ENCODE measurements at places on chromosomes 1 and 21.

DNA sequence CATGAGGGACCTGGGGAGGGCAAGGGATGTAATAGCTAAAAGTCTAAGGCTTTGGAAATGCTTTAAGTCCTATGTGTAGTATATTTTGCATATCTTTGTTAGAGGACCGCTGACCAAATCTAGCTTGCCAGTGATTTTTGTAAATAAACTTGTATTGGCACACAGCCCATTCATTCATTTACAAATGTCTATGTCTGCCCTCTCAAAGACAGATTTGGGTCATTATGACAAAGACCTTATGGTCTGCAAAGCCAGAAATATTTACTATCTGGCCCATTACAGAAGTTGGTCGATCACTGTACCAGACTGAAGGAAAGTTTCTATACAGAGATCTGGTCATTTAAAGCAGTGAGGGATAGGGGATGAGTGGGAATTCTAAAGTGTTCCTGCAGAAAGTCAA, 120.1 kb upstream of the RAVER2 start:
- no peak for DNase-seq

GRCh38 chr1:105785021-105785420, 1271.5 kb upstream of the PRMT6 start:
- DNase-seq: no peak

- peak; percentile 31 for DNase-seq
Observed at GRCh38 chr1:66331658-66332547, 202.1 kb upstream of the SGIP1 start.

DNA sequence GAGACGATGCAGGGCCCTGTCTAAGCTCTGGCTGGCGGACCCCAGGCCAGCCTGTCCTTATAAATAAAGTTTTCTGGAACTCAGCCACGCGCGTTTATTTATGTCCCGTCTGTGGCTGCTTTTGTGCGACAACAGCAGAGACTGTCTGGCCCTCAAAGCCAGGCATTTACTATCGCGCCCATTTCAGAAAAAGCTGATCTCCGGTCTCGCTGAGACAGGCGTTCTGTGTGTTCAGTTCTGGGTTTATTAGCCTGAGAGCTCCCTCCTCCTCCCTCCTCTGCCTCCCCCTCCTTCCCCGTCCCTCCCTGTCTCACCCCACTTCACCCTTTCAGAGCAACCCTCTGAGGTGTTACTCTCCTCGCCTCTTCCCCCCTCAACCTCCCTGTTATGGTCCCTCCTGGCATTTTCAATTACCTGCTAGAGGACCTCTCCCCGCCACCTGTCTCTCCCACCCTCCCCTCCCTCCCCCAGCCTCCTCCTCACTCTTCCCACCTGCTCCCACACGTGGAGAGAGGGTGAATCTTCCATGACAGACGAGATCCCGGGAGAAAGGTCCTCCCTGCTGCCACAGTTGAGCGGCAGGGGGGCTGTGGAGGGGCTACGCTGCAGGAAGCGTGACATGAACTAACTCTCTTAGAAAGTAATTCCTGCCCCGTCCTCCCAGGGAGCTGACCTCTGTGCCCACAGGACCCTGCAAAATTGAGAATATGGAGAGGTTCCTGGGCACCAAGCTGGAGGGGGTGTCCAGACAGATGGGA, 59.9 kb downstream of the SPSB1 start:
- DNase-seq: no peak

DNA sequence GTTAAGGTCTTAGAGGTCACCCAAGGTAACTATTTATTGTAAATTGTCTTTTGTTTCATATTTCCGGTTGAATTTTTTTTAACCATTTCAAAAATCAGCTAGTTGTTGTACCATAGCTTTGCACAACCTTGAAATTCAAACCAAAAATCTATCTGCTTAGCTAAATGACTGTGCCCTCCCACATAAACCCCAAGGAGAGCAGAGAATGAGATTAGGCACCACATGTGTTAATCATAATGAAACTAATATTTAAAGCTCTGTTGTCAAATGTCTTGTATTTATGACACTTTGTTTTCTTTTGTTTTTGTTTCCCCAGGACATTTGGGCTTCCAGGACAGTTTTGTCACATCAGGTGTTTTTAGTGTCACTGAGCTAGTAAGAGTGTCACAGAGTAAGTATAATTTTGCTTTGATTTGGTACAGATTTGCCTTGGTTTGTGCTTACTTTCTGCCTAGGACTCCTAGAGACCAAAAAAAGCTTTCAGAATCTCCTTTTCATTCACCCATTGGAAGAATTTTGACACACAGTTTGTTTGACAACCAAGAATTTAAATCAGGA, 249.9 kb downstream of the NFIA start:
- DNase-seq: no peak

DNA sequence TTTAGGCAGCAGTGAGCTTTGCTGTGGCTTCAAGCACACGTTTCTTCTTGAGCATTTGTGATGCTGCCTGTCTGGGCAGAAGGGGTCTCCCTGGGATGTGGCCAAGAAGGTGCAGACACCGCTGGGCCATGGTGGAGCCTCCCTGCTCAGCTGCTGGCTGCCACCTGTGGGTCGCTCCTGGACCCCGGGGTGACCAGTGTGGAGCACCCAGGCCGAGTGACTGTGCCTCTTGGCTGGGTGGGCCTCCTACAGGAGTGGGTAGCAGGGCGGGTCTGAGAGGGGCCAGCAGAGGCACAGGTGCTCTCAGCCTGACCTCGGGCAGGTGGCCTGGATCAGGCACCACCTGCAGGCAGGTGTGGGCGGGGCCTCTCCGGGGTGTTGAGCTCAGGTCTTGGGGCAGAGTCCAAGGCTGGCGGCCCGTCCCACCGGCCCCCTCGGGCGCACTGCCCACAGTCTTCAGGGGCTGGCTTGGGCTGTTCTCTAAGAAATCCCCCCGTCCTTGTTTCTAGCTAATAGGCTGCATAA, 42.0 kb upstream of the COL6A1 start:
- no peak for DNase-seq

DNA sequence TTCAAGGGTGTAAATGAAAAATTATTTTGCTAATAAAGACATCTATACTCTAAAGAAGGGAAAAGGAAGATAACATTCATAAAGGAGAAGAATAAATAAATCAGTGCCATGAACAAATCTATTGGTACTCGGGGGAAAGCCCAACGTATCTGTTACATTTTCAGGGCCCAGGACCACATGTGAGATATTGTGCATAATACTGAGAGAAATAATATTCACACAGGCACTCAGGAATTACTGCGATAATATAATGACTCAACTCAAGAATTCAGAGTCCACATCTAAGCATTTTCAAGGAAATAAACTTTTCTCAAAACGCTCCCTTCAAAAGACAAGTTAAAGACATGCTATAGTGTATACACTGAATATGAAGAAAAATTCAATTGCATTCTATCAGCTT, 108.8 kb downstream of the SMYD2 start:
- DNase-seq: no peak

- no peak for DNase-seq
Observed at GRCh38 chr21:46438241-46438640, 20.4 kb upstream of the DIP2A start.

- no peak for DNase-seq
Observed at GRCh38 chr1:9382643-9383491, 90.2 kb downstream of the SPSB1 start.
